KBM-7 (cell line): ENCODE measurements at places on chromosomes 2 and 18.

GRCh38 chr2:180169474-180169873 is 162.4 kb upstream of the CWC22 start:
- DNase-seq: no peak

DNA sequence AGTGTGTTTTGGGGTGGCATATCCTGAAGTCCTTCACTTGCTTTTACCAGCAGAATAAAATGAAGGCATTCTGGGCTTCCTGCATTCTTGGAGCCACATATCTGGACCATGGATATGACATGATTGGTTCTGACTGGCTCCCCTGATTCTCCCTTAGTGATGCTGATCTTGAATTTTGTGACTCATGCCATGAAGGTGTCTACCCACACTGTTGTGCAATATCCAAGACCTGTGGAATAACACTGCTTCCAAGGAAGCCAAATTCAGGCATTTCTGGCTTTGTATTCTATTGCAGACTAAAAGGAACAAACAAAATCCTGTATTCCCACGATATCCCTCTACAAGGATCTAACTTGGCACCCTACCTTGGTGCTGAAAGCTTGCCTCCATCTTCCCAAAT is 125.8 kb downstream of the LYPD6B start:
- DNase-seq: no peak

GRCh38 chr18:3454365-3455089 is 4.6 kb downstream of the TGIF1 start:
- DNase-seq: peak; percentile 72

GRCh38 chr2:230668184-230668938 is 44.3 kb upstream of the CAB39 start:
- peak; percentile 64 for DNase-seq

DNA sequence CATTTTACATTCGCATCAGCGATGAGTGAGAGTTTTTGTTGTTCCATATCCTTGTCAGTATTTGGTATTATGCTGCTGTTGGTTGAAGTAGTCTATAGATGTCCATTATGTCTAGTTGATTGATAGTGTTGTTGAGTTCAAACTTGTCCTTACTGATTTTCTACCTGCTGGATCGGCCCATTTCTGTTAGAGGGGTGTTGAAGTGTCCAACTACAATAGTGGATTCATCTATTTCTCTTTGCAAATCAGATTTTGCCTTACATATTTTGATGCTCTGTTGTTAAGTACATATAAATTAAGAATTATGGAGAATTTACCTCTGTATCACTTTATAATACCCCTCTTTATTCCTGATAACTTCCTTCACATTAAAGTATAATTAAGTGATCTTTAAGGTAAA is 8.7 kb downstream of the SPOPL start:
- DNase-seq: no peak
